G401 (cell line): ENCODE measurements at places on chromosomes 3 and 15. TPM values are rescaled to one million over a fixed set of nuclear protein-coding genes. Genes with fewer than 3 reads are reported as not detected.

Gene GATM
- 26.7 and 32.5 TPM in 2 replicates for total RNA-seq

Gene TNFSF10
- not detected in 2 replicates for total RNA-seq

Gene EPHB1
- total RNA-seq, result not detected in 2 replicates

Gene HESX1
- total RNA-seq, result 0.43 and 3.6 TPM in 2 replicates

Gene NR2E3
- not detected in 2 replicates for total RNA-seq

Gene IL5RA
- not detected in 2 replicates for total RNA-seq

Gene EPHA3
- 0.37 and 1.2 TPM in 2 replicates for total RNA-seq

Gene MUC4
- 0.12 and 0.20 TPM in 2 replicates for total RNA-seq

Gene ARGFX
- not detected in 2 replicates for total RNA-seq

Gene ZDHHC23
- 8.0 and 12.1 TPM in 2 replicates for total RNA-seq

Gene CMTM8
- total RNA-seq, result 3.1 and 6.6 TPM in 2 replicates

Gene POPDC2
- 0.06 TPM in 1 of 2 replicates, not detected in the other for total RNA-seq

Gene SHF
- 7.8 and 10.7 TPM in 2 replicates for total RNA-seq

Gene P2RY1
- not detected in 2 replicates for total RNA-seq

Gene RAP2B
- total RNA-seq, result 5.6 and 6.6 TPM in 2 replicates

Gene PIERCE2
- 5.8 and 10.9 TPM in 2 replicates for total RNA-seq

Gene CHRNA5
- total RNA-seq, result 16.4 and 33.6 TPM in 2 replicates

Gene ACTC1
- total RNA-seq, result not detected in 2 replicates

Gene ZNF148
- total RNA-seq, result 14.6 and 21.5 TPM in 2 replicates

Gene GOLGA8T
- total RNA-seq, result not detected in 2 replicates

Gene PATL2
- total RNA-seq, result not detected in 2 replicates

Gene GALNT15
- total RNA-seq, result not detected in 2 replicates

Gene GOLGA8H
- total RNA-seq, result not detected in 2 replicates

Gene BCL2A1
- total RNA-seq, result not detected in 2 replicates

Gene TMEM266
- total RNA-seq, result 0.06 and 1.5 TPM in 2 replicates

Gene SLC6A11
- not detected in 2 replicates for total RNA-seq

Gene ANKUB1
- not detected in 2 replicates for total RNA-seq

Gene SLC28A2
- total RNA-seq, result not detected in 2 replicates

Gene ZNF662
- total RNA-seq, result not detected in 2 replicates

Gene KNG1
- not detected in 2 replicates for total RNA-seq

Gene FBXL22
- 0.37 and 0.43 TPM in 2 replicates for total RNA-seq

Gene TIMP4
- total RNA-seq, result 0.12 TPM in 1 of 2 replicates, not detected in the other

Gene IRAK2
- total RNA-seq, result 2.4 and 2.5 TPM in 2 replicates

Gene CELF6
- 0.07 and 0.18 TPM in 2 replicates for total RNA-seq

Gene EFCC1
- total RNA-seq, result not detected in 2 replicates

Gene HCLS1
- total RNA-seq, result not detected in 2 replicates

Gene FEZF2
- not detected in 2 replicates for total RNA-seq

Gene PYGO1
- total RNA-seq, result 15.3 and 24.7 TPM in 2 replicates

Gene TIPARP
- total RNA-seq, result 26.5 and 33.1 TPM in 2 replicates

Gene SPINT1
- total RNA-seq, result 0.62 TPM in 1 of 2 replicates, not detected in the other

Gene GOLGA8B
- total RNA-seq, result 13.7 and 51.3 TPM in 2 replicates

Gene AVEN
- total RNA-seq, result 37.5 and 52.4 TPM in 2 replicates

Gene SLC38A3
- 1.1 and 3.0 TPM in 2 replicates for total RNA-seq

Gene MKRN2OS
- total RNA-seq, result not detected in 2 replicates

Gene WNT5A
- 16.4 and 18.4 TPM in 2 replicates for total RNA-seq

Gene STX19
- not detected in 2 replicates for total RNA-seq

Gene HDC
- total RNA-seq, result not detected in 2 replicates

Gene CYP8B1
- total RNA-seq, result not detected in 2 replicates

Gene RARB
- total RNA-seq, result not detected in 2 replicates

Gene XCR1
- 0.06 TPM in 1 of 2 replicates, not detected in the other for total RNA-seq

Gene MITF
- 81.7 and 116 TPM in 2 replicates for total RNA-seq

Gene CCR9
- total RNA-seq, result not detected in 2 replicates
